Stimulated activated CD8-positive, alpha-beta memory T cell treated with anti-CD3 and anti-CD28 coated beads, Interleukin-4, amount 100 ng/mL, for 24 hours (primary cell): ENCODE measurements at places on chromosomes 11 and 22.

- DNase-seq = no peak
These were observed 1.2 kb downstream of the PDGFB start for GRCh38 chr22:39243439-39244135.

DNA sequence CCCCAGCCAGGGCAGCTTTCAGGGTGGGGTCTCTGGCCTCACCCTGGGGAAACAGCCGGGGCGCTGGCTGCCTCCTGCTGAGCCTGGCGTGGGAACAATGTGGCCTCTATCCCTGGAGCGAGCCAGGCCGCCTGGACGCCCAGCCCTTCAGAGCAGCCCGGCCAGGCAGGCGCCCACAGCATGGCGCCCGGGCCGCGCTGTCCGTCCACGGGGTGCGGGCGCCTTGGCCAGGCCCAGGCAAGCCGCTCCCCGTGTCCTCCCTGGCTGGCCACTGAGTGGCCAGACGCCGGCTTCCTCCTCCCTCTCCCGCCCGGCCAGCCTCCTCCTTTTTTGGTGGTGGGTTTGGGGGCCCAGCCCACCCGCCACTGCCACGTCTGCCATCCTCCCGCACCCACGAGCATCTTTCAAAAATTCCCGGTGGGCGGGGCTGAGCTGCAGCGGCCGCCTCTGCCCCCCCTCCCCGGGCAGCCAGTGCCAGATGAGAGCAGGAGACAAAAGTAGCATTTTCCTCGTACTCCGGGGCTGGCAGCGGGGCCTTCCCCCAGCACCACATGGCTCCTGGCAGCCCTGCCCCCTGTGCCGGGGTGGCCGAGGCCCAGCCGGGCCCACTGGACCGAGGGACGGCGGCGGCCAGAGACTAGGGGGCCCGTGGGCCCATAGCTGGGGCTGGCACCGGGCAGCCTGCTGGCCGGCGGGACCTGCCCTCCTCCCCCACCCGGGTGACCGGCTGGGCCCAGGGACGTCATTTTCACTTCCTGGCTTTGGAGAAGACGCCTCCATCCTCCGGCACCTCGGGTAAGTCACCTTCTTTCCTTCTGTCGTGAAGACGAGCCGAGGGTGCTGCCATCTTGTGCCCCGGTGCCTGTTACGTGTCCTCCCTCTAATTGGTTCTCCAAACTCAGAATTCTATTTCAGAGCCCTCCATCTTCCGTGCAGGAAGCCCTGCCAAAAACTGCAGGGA is 70.2 kb upstream of the PPARA start:
- no peak for DNase-seq

- DNase-seq = no peak
These were observed 1232.7 kb downstream of the BRD1 start for GRCh38 chr22:48594757-48595510.

GRCh38 chr11:11482730-11483129 is 129.7 kb upstream of the CSNK2A3 start:
- no peak for DNase-seq

GRCh38 chr11:61947486-61948210 is 2.5 kb upstream of the BEST1 start:
- peak; percentile 43 for DNase-seq
